ENCODE measurements at places on chromosomes 2 and 18.

GRCh38 chr18:48404716-48405507 lies 4.3 kb downstream of the ZBTB7C start:
- no peak for DNase-seq

GRCh38 chr2:8487461-8487932 lies 194.4 kb upstream of the ID2 start:
- DNase-seq: no peak

DNA sequence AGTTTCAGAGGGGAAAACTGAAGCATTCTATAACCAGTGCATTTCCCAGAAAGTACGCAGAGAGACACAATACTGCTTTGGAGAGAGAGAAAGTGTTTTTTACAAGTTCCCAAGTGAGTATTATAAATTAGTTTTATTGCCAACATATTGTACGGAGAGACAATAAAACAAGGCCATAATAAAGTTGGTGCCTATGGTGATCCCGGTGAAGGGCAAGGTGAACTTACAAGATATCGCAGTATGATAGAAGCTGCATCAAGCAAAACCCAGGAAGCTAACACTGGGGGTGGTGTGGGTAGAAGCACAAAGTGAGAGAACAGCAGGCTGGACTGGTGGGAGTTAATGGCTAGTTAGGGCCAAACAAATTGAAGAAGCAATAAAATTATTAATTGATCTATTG lies 7.5 kb downstream of the TMSB10 start:
- DNase-seq: no peak

DNA sequence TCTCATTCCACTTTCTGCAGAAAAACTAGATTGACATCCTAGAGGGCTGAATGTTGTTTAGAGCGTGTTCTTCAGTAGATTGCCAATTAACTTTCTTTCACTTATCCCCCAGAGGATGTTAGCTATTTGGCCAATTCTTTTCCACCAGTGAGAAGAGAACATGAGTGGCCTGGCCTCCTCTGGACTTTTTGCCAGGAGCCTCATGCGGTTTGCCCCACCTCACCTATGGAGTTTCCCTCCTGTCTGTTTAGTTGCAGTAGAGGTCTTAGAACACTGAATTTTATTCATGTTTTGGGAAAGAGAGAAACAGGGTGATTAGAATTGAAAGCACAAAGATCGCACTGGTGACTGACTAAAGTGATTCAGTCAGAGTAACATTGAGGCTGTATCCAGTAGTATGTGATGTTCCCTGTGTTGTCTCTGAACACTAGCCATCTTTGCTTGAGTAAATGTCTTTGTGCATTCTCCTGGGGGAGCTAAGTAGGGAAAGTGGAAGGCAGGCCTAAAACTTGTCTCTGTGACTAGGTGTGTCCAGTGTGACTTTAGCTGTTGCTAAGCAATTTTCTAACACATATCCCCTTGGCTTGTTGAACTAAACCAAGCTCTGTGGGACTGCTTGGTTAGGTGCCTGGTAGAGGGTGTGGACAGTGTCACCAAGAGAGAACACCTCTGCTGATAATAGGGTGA lies 34.0 kb downstream of the UGP2 start:
- DNase-seq: no peak

- no peak for DNase-seq
Measured at GRCh38 chr18:48575301-48575657, 36.4 kb downstream of the CTIF start.

DNA sequence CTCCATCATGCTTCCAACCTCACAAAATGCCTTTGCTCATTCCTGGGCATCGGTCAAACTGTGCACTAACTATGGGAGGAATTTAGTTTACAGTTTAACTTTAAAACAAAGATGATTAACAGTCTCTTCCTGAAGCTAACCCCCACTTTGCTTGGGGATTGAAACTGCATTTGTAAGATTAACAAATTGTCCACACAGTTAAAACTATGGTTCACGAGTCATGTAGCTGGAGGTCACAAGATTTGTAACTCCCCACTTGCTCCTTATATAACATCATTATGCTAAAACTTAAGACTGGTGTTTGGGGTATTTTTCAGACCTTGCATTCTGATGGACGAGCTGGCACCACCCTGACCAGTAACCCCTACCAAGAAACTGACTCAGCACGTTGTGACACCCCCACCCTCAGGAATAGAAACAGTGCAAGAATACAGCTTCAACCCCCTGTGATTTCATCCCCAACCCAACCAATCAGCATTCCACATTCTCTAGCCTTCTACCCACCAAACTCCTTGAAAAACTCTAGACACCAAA lies 252.3 kb downstream of the MBD5 start:
- DNase-seq: no peak

DNA sequence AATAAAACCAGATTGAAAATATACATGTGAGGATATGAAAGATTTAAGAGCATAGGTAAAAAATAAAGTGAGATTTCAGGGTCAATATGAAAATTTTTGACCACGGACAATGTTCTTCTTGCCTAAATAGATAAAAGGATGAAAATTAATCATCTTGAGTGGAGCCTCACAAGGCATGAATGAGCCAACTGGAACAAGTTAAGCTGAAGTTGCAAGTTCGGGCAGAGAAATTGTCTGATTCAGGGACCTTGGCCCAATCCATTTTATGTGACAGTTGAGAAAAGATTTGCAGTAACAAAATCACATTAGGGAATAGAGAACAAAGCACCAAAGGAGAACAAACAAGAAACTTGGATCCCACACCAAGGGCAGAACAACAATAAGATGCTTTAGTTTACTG lies 305.3 kb downstream of the TMX3 start:
- DNase-seq: no peak

GRCh38 chr2:47767497-47767844 lies 15.5 kb upstream of the MSH6 start:
- DNase-seq: no peak

DNA sequence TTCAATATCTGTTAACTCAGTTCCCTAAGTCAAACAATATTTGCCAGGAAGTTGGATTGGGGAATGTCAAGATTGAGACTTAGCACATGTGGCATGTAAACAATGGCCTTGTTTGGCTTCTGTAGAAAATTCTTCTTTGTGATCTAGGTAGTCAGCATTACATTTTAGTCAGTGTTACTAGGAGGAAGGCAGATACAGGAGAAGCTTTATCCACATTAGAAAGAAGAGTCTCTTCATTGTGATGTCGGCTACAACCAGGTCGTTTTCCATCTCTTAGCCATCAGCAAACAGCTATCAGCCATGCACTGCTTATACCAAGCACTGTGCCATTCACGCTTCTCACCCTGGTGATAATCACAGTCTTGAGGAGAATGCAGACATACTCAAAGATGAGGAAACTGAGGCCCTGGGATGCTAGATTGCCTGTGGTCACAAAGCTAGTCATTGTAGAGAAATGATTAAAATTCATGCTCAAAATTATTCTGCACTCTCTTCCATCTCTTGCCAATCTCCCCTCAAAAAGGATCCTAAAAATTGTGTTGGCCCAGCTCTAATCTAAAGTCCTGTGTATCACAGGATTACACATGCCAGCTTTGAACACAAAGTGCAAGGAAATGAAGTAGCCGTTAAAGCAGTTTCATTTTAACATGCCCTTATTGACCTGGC lies 3.2 kb downstream of the GALNT5 start:
- DNase-seq: no peak

DNA sequence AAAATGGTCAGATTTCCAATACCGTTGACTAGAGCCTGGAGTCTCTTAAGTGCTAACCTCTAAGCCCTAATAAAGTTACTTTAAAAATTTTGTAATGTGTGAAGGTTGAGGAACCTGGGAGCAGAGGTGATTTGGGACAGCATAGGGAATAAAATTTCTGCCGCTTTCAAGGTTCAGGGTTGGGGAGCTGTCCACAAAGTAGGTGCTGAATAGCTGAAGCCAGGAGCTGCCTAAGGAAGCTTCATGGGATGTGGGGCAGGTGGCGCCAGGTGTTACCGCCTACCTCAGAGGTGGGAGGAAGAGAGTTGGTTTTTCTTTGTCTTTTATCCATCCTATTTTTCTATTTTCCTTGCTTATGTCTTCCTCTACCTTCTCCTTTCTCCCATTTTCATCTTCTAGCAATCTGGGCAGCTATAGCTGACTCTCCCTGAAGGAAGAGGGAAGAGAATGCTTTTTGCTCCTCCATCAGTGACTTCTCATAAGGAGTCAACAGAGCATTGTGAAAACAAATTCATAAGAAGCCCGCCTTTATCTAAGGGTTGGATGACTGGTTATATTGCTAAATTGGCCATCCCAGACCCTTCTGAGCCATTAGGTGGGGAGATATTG lies 178.7 kb downstream of the CLIP4 start:
- no peak for DNase-seq

DNA sequence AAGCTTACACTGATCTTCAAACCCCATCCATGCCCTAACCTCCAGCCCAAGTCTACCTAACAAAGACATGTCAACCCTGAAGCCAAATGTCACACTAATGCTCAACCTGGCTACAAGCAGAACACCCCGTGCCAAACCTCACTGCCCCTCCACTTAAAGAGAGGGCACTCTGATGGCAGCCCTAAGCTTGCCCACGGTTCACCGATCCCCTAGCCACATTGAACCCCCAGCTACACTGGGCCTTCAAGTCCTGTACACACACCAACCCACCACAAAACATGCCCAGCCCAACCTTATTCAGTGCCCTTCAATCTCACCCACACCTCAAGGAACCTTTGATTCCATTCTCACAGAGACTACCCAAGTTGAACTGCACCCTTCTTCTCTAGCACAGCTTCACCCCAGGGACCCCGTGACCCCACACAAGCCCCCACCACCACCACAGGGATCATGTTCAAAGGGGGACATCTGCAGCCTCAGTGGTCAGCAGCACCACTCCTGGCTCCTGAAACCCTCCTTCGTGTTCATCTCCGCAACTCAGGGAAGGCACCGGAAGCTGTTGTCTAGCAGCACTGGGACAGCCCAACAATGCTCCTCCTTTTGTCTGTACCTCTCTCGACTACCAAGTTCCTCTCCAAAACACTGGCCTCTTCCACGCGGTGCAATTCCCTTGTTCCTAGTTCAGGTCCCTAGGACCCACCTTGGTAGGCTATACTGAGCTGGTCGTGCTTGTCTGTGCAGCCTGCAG lies 218.8 kb downstream of the CYP26B1 start:
- DNase-seq: no peak

DNA sequence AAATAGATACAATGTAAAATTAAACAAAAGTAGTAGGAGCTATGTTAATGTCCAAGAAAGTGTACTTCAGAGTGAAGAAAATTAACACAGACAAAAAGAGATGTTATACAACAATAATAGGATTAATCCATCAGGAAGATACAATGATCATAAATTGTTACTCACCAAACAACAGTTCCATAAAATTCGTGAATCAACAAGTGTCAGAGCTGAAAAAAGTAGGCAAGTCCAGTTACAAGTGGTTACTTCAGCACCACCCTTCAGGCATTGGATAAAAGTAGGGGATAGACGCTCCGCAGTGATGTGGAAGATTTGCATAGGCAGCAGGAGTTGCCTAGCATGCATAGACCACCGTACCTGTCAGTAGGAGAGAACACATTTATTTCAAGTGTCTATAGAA lies 77.8 kb downstream of the ATP9B start:
- DNase-seq: no peak

GRCh38 chr2:220259662-220260061 lies 632.2 kb downstream of the SLC4A3 start:
- no peak for DNase-seq

DNA sequence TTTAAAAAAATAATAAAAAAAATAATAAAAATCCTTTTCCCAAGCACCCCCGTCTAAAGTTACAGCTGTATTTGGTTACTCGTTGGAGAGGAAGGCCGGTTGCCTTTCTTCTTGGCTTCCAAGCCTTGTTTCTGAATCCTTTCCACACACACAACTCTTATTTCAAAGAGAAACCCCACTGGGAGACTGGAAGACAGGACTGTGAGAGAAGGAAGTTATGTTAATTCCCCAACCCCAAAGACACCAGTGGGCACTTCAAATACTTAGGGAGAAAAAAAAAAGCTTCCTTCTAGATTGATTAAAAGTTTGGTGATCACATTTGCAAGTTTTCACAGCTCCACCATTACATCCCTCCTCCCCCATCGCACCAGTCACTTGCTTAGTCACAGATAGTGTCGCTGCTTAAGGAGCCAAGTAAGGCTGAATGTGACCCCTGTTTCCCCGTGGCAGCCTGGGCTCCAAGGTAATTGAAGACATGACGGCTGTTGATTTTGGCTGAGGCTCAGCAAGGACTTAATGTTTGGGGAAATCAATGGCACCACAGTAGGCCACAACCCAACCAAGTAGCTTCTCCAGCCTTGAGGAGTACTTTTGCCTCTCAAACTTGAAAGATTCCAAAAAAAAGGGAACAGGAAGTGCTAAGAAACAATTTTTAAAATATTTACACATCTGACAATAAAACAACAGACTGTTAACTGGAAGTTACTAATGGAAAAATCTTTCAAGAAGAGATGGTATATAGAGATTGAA lies 40.8 kb upstream of the FRZB start:
- DNase-seq: no peak

- DNase-seq: no peak
Measured at GRCh38 chr2:120854014-120854620, 118.4 kb downstream of the GLI2 start.

DNA sequence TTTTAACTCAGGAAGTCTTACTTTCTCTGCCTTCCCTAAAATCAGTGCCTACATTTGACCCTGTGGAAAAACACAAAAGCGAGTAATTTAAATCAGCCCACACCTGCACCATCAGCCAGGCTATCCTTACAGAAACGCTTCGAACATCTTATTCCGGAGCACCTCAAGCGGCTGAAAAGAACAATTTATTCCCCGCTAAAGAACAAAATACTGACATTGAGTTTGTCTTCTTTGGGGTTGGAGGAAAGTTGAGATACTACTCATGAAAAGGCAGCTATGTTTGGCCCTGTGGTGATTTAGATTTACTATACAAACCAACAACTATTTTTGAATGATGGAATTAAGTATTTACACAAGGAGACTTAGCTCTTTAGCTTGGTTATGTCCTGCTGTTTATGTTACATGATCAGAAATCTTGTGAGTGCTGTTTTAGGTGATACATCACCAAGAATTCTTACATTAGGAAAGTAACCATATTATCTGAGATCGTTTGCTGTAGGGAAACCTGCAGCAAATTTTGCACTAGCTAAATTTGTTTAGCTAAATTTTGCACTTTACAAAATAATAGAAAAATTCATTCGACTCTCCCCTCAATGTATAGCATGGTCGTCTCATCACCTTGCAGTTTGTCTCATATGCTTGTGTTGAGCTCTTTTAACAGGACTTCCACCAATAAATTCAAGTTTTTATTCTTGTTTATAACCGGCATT lies 158.8 kb upstream of the SIX2 start:
- no peak for DNase-seq

DNA sequence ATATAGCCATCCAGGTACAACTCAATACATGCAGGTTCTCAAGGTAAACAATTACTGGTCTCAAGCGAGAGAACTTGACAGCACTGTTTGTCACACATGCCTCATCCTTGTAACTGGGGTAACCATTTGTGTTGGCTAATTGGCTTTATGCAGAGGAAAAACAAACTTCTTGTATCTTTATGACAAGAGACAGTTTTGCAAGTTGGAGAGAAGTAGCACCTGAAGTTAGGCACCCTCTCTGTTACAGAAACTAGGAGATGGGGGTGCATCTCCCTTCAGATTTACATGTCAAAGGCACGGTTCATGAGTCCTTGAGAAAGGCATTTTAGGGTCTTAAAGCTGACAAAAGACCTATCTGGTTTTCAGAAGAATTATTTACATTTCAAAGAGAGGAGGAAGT lies 241.7 kb downstream of the CD226 start:
- no peak for DNase-seq

GRCh38 chr2:177165061-177165583 lies 47.5 kb upstream of the HNRNPA3 start:
- no peak for DNase-seq
